ENCODE measurements at places on chromosomes 2 and 18.
A peak's percentile ranks its signal among the peaks of the same experiment; 100 is the strongest.

DNA sequence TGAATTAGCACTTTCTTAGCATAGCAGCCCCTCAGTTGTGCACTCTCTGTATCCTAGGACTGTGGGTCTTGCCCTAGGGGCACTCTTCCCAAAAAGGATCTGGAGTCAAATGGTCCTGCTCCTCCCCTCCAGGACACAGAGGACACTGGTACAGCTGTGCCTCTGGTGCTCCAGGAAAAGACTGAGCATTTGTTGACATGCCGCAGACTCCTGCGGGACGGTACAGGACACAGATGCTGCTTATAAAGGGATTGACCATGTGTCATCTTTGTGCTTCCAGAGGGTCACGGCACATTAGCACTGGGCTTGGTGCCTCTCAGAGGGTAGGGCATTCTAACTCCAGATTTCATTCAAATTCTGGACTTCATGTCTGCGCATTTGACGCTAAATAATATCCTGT, 110.5 kb downstream of the KLF7 start:
- no peak for DNase-seq

DNA sequence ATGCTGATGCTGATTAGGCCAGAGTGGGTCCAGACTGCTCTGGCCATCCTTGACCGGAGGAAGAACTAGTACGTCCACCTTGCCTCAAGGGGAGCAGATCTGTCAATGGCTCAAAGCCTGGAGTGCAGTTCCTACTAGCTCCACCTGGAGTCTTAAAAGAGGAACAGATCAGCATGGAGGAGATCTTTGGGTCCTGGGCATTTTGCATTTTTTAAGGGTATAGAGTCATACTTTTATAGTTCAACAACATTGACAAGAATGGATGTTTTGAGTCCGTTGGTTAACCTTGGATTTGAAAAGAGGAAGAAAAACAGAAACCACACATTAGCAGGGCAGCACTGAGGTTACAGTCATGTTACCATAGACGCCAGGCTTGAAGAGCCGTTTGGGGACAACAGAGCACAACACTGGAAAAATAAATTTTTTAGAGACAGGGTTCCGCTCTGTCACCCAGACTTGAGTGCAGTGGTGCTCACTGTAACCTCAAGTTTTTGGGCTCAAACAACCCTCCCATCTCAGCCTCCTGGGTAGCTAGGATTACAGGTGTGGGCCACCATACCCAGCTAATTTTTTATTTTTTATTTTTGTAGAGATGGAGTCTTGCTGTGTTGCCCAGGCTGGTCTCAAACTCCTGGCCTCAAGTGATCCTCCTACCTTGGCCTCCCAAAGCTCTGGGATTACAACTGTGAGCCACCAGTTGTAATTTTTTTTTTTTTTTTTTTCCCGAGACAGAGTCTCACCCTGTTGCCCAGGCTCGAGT, 78.5 kb downstream of the PRKCE start:
- no peak for DNase-seq

DNA sequence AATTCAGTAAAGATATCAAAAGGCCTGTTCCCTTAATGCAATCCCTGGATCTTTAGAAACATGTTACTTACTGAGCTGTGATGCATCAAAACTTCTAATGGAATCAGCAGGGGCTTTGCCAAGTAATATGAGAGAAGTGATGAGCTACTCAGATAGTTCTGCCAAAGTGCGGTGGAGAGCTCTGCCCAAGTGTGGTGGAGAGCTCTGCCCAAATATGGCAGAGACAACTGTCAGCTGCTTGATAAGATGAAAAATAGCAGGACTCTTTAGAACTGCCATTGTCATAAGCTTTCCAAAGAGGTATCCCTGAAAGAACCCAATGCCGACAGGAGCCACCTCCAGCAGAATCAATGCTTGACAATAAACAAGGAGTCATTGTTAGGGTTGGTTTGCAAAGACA, 167.9 kb upstream of the SLC39A10 start:
- DNase-seq = no peak

DNA sequence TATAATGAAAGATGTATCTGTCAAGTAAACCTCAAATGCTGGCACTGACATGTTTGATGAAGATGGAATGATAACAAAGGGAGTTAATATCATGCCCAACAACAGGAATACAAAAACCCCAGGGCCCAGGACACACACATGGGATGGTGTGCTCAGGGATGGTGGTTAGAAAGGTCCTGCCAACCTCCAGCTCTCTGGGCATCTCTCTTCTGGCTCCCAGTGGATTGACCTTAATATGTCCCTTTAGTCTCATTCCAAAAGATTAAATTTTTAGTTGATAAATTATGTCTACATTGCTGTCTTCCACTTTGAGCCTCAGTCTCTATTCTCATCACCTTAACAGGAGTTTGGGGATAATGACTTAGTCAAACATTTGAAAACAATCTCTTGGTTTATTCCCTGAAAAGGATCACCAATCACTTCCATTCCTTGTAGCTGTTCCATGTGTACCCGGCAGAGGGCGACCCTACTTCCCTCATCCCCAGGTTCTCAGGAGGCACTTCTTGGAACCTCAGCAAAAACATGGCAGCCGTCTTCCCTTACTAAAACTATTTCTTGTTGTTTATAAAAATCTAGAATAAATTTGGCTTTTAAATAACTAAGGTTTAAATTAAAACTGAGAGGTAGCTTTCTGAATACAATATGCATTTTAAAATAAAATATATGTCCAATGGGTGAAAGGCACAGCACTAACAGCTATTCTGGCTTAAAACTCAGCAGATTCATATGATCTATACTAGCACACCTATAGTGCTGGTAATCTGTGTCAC, 29.6 kb downstream of the MCEE start:
- no peak for DNase-seq

DNA sequence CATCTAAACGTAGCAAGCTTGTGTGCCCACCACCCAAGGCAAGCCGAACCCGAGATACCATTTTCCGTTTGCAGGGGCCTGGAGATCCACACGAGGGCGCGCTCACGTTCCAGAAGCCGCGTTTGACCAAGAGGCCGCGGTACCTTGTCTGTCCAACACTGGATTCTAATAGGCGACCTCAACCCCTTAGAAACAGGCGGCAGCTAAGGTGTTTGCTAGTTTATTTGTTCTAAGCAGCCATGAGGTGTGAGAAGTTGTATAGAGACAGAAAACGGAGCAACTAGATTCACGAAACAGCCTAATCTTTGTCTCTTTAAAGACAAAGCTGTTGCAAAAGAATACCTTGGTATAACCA, 4.2 kb downstream of the HOXD11 start:
- DNase-seq = no peak

- DNase-seq = no peak
Measured at GRCh38 chr2:54658564-54659071, 64.8 kb upstream of the EML6 start.

DNA sequence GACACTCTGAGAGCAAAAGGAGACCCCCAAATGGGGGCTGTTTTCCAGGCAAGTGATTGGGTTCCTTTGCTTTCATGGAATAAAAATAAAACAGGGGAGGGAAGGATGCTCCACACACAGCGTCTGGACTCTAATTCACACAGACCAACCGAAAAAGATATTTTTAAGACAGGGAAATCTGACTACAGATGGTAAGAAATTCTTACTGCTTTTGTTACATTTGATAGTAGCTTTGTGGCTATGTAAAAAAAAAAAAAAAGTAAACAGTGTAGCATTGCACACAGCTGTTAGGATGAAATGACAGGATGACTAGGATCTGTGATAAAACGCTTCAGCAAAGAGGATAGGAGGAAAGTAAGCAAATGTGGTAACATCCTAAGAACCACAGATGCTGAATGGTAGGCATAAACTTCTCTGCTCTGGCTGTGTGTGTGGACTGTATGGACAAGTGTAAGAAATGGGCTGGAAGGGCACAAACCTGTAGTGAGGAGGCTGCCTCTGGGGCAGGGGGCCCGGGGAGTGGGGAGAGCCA, 207.6 kb downstream of the ANAPC1 start:
- DNase-seq = no peak

- no peak for DNase-seq
Measured at GRCh38 chr2:176733698-176734430, 464.6 kb downstream of the MTX2 start.

GRCh38 chr18:78771496-78772359, 207.9 kb upstream of the SALL3 start:
- no peak for DNase-seq

- no peak for DNase-seq
Measured at GRCh38 chr18:46696268-46696667, 39.2 kb upstream of the LOXHD1 start.

DNA sequence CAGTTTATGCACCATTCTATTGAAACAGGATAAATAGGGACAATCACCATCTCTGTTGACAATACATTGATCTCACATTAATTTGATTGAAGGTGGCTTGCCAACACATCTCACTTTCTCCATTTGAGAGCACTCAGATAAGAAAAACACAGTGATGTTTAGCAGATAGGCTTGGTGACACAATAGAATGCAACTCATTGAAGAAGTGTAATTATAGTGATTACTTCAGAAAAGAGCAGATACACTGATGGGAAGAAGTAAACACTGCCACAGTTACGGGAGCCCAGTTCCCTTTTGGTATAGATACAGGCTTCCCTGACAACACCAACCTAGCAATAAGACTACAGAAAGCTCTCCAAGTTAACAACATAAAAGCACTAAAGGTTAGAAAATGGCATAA, 89.1 kb downstream of the FIGN start:
- peak; percentile 98 for DNase-seq

DNA sequence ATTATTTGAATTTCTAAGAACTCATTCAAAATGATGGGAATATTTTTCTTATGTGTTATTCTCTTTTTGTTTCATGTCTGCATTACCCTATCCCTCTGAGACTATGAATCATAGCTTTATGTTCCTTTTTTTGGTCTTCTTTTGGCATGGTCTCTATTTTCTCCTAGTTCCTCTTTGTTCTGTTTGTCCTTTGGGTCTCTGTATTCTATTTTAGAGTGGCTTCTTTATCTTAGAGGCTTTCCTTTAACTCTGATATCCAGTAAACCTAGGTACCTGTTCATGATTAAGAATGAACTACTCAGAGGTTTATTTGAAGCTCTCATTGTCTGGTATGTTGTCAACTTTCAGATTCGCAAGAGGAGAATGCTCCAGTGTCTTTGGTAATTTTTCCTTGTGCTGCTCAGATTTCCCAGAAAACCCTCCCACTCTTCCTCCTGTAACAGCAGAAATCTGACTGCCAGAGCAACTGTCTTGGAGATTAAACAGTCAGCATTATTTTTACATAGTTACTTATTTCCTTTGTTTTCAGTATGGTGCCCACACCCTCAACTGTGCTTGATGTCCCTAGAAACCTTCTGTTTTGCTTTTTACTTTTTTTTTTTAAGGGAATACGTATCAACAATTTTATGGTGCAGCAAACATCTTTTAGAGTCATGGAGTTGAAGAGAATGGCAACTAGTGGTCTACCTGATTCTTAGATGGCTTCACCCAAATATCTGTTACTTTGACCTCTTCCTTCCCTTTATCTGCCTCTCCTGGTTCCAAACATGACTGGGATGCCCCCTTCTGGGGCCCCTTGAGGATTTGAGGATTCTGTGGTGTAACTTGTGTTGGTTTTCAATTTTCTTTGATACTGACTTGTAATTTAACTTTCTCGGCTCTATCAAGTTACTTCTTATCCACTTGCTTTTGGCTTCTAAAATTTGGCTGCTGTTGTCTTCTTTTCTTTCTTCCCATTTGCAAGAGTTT, 92.0 kb downstream of the DPP10 start:
- no peak for DNase-seq

DNA sequence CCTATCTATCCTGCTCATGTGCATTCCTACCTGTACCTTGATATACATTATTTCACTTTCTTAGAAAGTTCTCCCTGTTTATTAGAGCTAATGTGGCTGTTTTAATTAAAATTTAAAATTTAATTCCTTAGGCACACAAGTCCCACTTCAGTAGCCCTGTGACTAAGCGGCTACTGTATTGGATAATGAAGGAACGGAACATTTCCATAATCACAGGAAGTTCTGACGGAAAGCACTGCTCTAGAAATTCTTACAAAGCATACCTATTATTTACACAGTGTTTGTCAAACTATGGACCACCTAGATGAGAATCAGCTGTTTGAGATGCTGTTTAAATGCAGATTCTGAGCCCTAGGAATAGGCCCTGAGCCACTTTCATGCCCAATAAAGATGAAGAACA, 13.2 kb downstream of the GREB1L start:
- no peak for DNase-seq

DNA sequence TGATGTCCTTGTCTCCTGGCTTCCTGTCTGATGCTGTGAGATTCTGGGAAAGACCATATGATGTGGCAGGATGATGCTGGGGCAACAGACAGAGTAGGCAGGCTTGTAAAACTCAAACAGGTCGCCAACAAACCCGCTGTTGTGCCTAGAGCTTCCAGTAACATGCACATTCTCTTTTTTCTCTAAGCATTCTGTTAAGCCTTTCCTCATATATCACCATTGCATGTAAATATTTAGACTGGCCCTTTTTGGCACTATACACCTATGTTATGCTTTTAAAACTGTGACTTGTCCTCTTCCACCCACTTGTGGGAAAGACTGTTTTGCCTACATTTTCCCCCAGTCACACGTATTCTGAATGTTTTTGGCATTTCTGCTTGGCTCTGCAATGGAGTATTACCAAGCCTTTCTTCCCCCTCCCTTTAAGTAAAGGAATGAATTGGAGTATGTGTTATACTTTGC, 250.4 kb upstream of the TANK start:
- no peak for DNase-seq

DNA sequence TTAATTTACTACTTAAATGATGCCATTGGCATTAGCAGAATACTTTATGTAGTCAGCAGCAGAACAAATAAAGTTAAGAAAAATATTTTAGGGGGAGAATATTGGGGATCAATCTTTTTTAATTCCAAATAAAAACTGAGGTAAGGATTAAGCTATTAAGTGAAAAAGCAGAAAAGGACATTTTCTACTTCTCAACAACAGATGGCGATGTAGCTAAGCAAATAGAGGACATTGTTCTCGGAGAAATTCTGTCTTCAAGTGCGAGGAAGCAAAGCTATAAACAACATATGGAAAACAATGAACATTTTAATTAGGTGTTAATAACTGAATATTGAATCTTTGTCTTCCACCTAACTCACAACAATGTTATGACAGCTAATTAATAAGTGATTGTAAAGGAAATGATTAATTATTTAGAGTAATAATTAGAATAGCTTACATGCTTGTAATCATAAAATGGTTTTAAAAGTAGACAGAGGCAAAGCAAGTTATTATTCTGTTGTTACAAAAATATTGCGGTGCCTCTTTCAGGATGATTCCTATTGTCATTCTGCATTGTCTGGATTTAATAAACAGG, 32.9 kb upstream of the CCDC93 start:
- DNase-seq = peak; percentile 16

GRCh38 chr2:169776252-169776761, 22.4 kb upstream of the SSB start:
- no peak for DNase-seq

GRCh38 chr18:73503326-73503725, 635.5 kb upstream of the NETO1 start:
- no peak for DNase-seq

DNA sequence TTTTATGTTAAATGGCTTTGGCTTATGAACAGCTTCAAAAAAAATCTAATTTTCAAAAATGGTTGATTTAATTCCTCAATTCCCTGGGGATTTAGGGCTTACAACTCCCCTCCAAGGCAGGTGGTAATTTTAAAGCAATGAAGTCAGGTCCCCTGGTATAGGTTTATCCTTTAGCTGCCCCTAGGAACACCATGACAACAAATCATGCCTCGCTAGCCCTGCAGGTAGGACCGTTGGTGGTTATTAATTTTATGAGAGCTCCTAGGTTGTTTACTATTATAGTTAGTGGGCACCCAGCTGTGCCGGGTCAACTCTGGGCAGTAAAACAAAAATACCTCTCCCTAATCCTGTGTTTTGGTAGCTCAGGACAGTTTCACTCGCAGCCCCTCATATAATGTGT, 26.2 kb upstream of the MBOAT2 start:
- DNase-seq = no peak
